AG08395 (cell line): ENCODE measurements at places on chromosomes 1 and 21.
A peak's percentile ranks its signal among the peaks of the same experiment; 100 is the strongest.

DNA sequence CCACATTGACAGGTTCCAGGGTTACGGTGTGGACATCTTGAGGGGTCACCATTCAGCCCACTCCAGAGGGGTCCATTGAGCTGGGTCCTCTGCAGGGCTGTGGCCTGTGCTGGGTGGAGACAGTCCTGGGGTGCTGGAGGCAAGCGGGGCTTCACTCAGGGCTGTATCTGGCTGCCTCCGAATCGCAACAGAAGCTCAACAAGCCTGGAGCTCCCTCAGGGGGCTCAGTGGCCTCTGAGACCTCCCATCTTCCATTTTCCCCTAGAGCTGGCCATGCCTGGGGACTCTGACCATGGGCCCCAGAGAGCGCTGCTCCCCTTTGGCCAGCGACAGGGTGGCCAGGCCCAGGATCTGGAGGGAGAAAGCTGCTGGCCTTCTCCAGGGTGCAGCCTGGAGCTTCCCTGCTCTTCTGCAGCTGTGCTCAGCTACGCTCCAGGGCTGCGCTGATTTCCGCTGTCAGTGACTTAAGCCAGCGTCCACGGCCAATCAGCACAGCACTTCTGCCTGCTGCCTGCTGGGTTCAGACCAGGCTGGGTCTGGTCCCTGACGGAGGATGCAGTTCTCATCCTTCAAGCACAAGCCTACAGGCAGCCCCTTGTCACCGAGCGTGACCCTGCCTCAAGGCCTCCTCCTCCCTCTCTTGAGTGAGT is 45.0 kb upstream of the ADARB1 start:
- peak; percentile 50 for DNase-seq

GRCh38 chr1:31510853-31511789 is 65.2 kb upstream of the TINAGL1 start:
- no peak for DNase-seq

DNA sequence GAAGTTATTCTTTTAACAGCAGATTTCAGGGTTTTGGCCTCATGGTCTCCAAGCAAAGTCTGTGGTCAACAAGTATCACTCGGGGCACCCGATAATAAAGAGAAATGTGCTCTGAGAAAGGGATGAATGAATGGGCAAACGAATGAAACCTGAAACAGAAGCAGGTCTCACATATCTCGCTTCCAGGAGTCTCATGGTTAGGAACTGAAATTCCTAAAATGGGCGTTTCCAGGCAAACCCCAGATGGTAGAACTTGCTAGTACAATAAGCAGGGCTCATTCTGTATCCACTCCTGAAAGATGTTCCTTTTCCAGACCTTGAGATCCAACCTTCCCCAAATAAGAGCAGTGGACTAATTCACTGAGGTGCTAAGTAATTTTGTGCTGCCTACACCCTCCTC is 87.2 kb downstream of the LAMC2 start:
- peak; percentile 24 for DNase-seq

DNA sequence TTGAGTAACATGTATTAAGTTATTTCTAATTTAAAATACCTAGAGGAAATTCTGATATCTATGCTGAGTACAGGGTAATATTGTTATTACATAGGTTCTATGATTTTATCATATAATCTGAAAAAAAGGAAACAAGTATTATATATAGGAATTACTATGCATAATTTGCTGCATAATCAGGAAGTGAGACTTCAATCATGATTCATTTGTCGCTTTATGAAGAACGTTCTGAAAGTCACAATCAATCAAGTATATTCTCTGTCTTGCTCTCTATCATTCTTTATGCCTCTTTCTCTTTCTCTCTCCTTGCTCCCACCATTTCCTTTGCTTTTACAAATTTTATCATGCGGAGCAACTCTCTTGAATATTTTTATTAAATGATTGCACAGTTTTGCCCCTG is 1130.3 kb downstream of the PLA2G4A start:
- no peak for DNase-seq

DNA sequence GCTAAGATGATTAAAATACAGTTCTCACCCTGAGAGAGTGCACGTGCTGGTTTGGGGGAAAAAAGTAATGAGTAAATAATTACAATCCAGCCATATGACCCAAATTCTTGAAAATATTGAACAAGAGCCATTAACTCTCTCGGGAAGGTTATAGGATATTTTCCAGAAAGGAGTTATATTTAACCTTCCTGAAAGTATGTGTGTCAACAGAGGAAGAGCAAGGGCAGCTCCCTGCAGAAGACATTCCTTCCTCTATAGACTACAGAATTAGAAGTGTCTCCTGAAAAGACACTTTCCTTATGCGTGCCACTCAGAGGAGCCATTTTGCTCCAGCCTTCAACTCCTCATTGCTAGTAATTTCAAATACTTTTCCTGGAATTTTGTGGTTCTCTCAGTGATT is 648.7 kb downstream of the USP25 start:
- no peak for DNase-seq

DNA sequence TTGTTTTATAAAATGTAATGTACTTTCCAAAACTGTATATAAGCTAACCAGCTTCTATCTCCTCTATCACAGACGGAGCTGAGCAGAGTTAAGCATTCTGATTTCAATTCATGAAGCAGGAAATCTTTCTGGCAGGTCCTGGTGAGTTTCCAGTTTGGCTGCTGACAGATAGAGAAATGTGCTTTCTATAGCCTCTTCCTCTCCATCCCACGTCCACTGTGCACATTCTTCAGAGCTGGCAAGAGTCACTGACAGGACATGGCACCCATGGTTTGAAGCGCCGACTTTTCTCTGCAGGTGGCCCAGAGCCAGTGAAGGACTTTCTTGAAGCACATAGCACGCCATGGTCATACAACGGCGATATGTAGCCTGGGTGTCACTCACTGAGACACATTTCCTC is 52.3 kb upstream of the POU2F1 start:
- DNase-seq: no peak

- DNase-seq: no peak
Observed at GRCh38 chr1:92877792-92878191, 46.0 kb downstream of the RPL5 start.

- DNase-seq: no peak
Observed at GRCh38 chr1:151001602-151002001, 5.1 kb downstream of the MINDY1 start.

- DNase-seq: peak; percentile 41
Observed at GRCh38 chr1:159188375-159188788, 16.3 kb upstream of the ACKR1 start.

DNA sequence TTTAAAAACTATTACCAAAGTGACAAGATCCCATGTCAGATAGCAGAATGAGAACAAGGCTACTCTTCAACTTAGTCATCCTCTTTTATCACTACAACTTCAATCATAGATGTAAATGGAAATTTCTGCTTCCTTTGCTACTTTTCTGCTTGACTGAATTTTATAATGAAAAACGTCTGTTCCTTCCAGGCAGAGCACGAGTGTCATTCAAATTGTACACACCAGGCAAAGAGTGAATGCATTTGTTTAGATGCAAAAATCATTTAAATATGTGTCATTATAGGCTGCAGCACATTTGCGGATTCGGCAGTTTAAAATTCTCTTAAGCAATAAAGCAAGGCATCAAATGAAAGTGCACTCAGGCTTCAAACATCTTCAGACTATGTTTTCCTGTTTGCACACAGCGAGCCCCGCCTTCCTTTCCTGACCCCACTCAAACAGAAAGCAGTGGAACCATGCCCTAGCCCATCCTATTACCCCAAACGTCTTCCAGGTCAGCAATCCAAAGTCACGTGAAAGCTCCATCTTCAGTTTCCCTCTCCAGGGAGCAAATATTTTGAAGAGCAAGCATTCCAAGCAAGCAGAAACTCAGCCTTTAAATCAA is 99.6 kb downstream of the APP start:
- DNase-seq: peak; percentile 62

DNA sequence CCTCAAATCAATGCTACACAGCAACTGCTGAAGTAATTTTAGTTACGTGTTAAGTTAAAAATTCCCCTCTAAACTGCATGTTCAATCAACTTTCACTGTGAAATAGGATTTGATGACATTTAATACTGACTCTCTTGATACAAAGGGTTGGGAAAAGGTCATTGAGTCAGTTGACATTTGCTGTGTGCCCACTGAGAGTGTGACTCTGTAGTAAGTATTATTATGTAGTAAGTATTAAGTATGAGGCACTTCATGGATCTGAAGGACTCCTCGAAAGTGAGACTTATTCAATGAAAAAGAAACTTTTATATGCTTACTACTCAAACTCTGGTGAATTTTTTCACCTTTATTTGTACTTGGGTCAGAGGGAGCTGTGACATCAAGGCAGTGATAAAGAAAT is 83.1 kb upstream of the S1PR1 start:
- DNase-seq: no peak

DNA sequence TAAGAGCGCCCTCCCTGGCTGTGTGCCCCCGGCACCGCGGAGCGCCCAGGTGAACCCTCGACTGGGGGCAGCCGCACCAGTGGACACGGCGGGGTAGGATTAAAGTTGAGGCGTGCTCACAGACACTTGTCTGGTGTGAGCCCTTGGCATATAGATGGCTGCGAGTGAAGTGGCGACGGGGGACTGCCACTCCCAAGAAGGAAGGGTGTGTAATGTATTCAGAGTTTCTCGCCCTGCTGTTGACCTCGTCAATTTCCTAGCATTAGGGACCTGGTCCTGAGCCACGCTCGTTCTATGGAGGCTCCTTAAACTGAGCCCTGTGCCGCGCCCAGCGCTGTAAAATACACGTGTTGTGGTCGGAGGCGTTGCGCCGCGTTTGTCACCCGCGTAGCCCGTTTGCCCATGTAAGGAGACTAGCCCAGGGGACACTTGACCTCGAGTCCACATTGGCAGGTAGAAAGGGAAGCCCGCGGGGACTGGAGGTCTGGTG is 554 bp downstream of the EVA1C start:
- DNase-seq: no peak

DNA sequence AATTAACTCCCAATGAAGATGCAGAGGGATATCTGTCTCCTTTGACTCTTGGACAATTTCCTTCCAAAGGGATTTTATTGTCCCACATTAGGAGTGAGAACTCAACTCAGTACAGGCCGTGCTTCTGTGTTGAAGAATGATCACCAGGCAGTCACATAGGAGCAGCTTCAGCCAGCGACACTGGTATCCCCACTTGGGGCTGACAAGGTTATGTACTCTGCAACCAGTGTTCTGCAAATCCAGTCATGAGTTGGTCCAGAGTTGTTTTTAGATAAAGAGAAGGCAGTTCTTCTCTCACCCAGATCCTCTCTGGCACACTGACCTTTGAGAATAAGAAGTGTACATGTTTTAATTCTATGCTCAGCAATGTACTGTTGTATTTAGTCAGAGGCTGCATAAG is 415.8 kb downstream of the SETD4 start:
- no peak for DNase-seq
